ENCODE measurements at places on chromosomes 1 and 21.
A peak's percentile ranks its signal among the peaks of the same experiment; 100 is the strongest.

DNA sequence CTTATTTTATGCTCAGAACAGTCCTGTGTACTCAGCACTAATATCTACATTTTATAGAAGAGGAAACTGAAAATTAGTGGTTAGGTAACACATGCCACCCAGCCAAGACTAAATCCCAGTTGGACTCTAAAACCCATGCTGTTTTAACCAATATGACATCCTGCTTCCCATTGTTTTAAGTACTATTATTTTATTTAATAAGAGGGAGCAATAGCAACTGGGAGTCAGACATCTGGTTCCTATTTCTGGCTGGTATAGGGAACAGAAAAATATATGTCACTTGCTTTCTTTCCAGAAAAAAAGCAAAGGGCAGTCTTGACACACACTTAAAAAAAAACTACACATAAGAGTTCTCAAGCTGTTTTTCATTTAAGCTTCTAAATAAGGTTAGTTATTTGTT, 11.9 kb downstream of the KLHL12 start:
- no peak for DNase-seq

DNA sequence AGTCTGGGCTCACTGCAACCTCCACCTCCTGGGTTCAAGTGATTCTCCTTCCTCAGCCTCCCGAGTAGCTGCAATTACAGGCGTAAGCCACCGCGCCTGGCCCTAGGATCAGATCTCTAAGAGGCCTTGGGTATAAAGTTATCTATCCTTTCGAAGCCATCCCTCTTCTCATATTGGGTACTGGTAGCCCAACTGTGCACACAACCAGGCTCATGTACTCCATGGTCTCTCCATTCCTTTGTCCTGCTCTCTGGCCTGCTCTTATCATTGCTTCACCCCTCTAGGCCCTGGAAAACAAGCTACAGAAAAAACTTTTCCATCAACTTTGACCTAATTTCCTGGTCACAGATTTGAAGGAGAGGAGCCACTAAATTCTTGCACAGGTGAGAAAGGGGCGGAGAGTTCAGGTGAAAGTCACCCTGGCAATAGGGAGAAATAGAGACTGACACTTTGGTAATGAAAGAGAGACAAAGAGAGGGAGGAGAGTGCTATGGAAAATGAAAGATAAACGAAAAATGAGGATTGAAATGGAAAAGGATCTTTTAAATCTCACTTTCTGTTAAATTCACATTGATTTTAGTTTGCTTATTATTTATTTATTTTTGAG, 6.0 kb downstream of the TXNIP start:
- DNase-seq, result no peak

DNA sequence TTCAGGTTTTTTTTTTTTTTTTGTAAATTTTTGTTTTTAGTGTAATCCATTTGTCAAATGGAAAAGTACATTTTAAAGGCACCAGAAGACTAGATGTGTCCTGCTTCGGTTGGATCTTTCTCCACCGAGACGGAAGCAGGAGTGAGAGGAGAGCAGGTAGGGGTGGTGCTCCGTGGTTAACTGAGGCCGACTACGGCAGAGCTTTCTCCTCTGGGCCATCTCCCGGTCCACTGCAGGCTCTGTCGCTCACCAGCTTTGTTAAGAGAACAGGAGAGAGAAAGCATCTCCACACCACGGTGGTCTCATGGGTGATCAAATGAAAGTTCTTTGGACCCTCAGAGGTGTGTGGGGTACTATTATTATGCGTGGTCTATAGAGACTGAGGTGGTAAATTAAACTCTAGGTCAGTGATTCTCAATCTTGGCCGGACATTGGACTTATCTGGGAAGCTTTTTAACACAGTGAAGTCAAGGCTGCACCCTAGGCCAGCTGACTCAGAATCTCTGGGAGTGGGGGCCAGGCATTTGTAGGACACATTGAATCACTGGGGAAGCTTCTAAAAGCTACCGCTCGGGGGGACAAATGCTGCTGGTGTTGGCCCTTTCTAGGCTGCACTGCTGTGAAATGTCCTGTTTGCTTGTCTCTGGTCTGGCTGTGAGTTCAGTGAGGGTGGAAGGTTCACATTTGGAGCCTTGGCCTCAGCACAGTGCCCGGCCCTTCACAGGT, 25.0 kb downstream of the ABCA4 start:
- DNase-seq, result no peak

GRCh38 chr21:30936207-30936606, 54.8 kb upstream of the KRTAP11-1 start:
- DNase-seq, result no peak

DNA sequence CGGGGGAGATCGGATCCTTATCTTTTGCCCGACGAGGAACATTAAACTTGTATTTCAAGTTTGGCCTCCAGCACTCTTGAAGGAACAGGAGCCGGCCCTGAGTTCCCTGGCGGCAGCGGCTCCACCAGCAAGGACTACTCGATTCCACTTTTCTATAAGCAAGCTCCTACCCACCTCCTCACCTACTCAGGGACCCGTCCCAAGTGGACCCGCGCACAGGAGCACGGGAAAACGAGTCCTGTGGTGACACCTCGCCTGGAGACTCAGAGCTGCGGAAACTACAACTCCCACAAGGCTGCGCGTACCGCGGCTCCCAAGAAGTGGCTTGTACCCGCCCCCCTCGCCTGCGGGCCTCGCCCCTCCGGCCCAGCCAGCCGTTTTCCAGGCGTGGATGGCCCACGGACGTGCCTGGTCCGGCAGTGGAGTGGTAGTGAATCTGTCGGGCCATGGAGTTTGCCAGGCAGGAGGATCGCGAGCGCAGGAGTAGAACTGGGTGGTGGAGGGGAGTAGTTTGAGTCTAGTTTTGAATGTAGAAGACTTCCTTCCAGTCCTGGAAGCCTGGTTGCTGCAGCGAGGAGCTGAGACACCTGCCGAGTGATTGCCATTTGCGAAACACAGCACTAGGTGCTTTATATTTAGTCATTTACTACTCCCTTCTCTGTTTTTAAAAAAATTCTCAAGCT, at the start of gene ACP6:
TSS of gene ACP6 (minus strand) at position 206 of the 683 bp plus-strand sequence. CDS start 476 bp downstream, outside the sequence.
- DNase-seq, result peak; percentile 97

DNA sequence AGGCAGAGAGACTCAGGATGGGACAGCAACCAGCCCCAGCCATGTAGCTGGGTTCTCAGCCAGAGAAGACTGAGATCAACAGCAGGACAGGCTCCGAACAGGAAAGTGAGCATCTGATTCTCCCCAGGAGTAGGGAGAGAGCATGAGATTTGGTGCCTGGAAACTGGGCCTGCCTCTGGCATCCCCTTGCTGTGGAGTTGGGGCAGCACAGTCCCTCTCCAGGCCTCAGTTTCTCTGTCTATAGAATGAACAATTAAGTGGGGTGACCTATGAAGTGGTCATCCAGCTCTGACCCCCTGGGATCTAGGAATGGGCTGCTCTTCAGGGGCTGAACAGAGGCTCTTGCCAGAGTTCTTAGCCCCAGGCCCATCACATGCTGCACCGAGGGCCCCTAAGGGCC, 55.6 kb downstream of the KLHDC7A start:
- DNase-seq, result no peak

GRCh38 chr21:19461481-19462205, 1058.1 kb upstream of the TMPRSS15 start:
- DNase-seq, result no peak

GRCh38 chr1:230067419-230067870, 407 bp downstream of the GALNT2 start:
- DNase-seq, result peak; percentile 37

DNA sequence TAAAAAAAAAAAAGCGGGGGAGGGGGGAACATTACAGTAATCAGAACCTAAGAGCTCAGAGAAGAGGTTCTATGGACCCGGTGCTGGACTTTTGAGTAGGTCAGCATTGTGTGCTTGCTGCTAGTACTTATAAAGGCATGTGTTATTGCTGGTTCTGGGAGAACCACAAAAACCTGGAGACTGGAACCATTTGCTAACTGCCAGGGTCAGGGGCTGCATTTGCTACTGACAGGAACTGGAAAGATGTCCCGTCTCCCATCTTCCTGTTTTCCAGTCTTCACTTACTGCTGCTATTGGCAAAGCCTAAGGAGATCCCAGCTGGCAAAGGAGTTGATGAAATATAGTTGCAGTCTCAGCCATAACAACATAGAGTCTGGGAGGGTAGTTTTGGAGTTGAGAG, 4.3 kb downstream of the RNF2 start:
- no peak for DNase-seq

GRCh38 chr1:228275430-228276173, 67.8 kb downstream of the OBSCN start:
- DNase-seq, result peak; percentile 75

DNA sequence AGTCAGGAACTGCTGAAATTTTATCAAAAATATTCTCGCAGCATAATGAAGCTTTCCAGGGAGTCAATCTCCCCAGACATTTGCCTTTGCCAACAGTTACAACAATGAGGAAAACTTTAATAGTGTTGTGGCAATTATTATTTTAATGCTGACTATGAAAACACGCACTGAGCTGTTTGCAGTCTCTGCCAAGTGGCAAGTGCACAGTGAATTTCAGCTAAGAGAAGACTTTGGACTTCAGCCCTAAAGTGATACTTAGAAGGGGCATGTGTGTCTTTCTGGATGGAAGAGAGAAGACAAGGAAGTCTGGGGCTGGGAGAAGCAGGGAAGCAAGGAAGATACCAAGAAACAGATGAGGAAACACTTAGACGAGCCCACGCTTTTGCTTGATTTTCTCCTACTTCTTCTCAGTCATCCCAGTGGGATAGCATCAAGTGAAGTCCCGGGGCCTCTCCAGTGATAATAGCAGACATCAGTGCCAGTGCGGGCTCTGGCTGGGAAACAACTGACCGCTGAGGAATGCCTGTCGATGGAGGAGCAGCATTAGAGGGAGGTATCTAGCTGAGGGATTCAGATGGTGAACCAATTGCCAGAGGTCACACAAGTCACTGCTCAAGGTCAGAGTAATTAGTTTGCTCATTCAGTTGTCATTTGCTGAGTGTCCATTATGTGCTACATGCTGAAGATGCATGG, 196.3 kb downstream of the TTLL7 start:
- DNase-seq, result no peak

GRCh38 chr21:8994640-8995511, 1526.5 kb upstream of the TPTE start:
- DNase-seq, result no peak

DNA sequence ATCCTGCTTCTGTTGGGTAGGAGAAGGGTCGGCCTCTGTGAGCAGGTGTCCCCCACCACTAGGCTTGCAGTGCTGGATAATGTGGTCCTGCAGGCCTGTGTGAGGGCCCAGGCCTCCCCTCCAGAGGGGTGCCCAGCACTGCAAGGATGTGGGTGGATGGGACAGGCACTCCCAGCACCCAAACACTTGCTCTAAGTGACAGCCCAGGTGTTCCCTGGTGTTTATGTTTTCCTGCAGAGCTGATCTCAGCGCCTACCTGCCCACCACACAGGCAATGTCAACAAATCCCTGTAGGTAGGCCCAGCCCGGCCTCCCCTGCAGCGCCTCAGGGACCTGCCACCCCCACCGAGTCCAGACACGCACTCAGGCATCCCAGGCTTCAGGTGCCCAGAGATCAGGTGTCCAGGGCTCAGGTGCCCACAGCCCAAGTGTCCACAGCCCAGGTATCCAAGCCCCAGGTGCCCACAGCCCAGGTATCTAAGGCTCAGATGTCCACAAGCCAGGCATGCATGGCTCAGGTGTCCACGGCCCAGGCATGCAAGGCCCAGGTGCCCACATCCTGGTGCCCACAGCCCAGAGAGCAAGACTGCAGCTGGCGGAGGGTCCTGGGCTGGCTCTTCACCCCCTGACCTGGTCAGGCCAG, 59.2 kb downstream of the WNT9A start:
- DNase-seq, result no peak

- no peak for DNase-seq
These were observed 15.2 kb upstream of the NBL1 start for GRCh38 chr1:19628879-19629278.

GRCh38 chr1:231171623-231172197, 9.9 kb downstream of the TRIM67 start:
- no peak for DNase-seq

- DNase-seq, result no peak
These were observed 214.5 kb upstream of the UBE2U start for GRCh38 chr1:63988941-63989340.

- peak; percentile 69 for DNase-seq
These were observed 771 bp downstream of the ABCD3 start for GRCh38 chr1:94418664-94419655.

GRCh38 chr1:94876362-94876761, 50.5 kb downstream of the CNN3 start:
- peak; percentile 63 for DNase-seq
